GM19239 (cell line): ENCODE measurements at places on chromosomes 3 and 15.
A peak's percentile ranks its signal among the peaks of the same experiment; 100 is the strongest.

GRCh38 chr3:118635711-118636110, 398.9 kb downstream of the IGSF11 start:
- DNase-seq: no peak

- DNase-seq: no peak
Observed at GRCh38 chr3:66437341-66437929, 63.4 kb downstream of the LRIG1 start.

GRCh38 chr15:80494351-80494751, 90.2 kb downstream of the ARNT2 start:
- no peak for DNase-seq

DNA sequence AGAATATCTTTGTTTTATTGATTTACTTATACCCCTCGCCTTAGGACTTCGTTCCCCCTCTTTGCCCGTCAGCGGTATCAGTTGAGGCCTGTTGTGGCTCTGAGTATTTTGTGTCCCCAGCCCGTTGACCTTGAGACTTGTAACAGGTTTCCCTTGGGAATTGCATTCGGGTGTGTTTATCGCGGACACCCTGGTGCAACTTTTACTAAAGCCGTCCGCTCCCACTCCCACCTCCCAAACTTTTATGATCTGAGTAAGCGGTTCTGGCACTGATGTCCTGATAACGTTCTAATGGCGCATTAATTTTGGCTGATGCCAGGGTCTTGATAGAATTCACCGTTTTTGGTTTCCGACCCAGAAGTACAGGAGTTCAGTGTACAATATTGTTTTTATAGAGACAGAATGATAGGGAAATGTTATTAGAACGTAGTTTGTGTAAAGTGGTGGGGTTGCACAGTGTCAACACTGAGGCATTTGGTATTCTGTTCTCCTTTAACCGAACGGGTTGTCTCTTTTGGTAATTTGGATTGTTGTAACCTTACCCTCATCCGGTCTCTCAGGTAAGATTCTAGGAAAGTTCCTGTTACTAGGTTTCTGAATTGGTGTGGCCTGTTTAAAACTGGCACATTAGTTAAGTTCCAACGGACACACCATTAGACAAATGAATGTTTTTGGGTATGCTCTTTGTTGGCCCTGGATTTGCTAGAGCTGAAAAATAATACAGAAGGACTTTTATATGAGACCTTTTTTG, 47.8 kb downstream of the OIP5 start:
- DNase-seq: no peak

- DNase-seq: no peak
Observed at GRCh38 chr3:29760226-29760685, 479.4 kb downstream of the RBMS3 start.

GRCh38 chr3:115272036-115272824, 125.1 kb upstream of the ZBTB20 start:
- no peak for DNase-seq

DNA sequence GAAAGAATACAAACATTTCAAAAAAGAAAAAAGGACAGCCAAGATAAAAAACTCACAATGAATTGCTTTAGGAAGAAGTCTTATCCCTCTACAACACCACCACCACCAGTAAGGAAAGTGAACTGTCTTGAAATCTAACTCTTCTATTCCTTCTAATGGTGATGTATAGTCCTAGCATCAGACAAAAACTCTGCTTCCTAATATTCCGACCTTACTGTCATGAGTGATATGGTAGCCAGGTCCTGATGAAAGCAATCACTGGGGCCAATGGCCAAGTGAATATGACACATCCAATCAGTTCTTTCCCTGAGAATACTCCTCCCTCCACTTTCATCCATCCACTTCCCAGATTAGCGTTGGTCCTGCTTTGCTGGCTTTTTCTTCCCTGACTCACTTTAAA, 14.8 kb downstream of the GK5 start:
- no peak for DNase-seq

DNA sequence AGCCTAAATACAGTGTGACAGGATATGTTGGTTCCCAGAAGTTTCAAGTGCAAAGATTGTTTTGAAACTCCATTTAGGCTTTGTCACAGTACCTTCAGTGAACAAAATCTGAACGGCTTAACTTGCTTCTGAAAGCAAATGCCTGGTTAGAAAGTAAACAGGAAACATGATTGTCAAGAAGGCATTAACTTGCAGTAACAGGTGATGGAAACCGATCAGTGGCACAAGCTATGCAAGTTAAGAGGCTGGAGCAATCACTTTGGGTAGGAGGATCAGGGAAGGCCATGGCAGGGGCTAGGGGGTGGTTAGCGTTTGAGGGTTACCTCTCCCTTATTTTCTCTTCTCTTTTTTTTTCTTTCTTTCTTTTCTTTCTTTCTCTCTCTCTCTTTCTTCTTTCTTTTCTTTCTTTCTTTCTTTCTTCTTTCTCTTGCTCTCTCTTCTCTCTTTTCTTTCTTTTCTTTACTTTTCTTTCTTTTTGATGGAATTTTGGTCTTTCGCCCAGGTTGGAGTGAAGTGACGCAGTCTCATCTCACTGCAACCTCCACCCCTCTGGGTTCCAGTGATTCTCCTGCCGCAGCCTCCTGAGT, 2.4 kb downstream of the HYKK start:
- no peak for DNase-seq

DNA sequence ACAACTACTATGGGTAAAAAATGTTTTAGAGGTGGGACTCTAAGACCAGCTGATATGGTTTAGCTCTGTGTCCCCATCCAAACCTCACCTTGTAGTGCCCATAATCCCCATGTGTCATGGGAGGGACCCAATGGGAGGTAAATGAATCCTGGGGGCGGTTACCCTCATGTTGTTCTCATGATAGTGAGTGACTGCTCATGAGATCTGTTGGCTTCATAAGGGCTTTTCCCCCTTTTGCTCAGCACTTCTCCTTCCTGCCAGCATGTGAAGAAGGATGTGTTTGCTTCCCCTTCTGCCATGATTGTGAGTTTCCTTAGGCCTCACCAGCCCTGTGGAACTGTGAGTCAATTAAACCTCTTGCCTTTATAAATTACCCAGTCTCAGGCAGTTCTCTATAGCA, 45.7 kb downstream of the FAM98B start:
- DNase-seq: no peak

DNA sequence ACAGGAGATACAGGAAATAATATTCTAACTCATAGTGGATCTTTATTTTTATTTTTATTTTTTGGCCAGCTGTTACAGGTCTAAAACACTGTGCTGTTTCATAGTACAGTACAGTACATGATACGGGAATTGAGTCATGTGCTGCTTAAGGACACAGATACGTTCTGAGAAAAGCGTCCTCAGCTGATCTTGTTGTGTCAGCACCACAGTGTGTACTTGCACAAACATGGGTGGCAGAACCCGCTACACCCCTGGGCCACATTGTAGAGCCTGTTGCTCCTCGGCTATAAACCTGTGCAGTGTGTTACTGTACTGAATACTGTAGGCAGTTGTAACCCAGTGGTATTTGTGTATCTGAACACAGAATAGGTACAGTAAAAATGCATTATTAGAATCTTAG, 183.4 kb downstream of the OR4M2 start:
- no peak for DNase-seq

GRCh38 chr15:49082960-49083359, 36.7 kb upstream of the SECISBP2L start:
- no peak for DNase-seq

GRCh38 chr3:56988458-56989168, 71.9 kb upstream of the SPATA12 start:
- DNase-seq: peak; percentile 30

- DNase-seq: no peak
Observed at GRCh38 chr15:49848282-49848724, 227.5 kb downstream of the DTWD1 start.

DNA sequence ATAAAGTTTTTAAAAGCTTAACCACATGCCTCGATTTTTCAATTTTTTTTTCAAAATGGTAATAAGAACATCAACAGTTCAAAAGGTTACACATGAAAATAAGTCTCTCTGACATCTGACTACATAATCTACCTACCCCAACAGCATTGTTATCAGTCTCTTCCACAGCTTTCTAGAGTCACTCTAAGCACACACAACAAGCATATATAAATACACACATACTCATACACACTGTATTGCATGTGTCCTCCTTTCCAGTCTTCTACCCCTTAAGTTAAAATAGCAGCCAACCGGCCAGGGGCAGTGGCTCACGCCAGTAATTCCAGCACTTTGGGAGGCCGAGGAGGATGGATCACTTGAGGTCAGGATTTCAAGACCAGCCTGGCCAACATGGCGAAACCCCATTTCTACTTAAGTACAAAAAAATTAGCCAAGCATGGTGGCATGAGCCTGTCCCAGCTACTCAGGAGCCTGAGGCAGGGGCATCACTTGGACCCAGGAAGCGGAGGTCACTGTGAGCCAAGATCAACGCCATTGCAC, 12.2 kb downstream of the TBL1XR1 start:
- DNase-seq: no peak

DNA sequence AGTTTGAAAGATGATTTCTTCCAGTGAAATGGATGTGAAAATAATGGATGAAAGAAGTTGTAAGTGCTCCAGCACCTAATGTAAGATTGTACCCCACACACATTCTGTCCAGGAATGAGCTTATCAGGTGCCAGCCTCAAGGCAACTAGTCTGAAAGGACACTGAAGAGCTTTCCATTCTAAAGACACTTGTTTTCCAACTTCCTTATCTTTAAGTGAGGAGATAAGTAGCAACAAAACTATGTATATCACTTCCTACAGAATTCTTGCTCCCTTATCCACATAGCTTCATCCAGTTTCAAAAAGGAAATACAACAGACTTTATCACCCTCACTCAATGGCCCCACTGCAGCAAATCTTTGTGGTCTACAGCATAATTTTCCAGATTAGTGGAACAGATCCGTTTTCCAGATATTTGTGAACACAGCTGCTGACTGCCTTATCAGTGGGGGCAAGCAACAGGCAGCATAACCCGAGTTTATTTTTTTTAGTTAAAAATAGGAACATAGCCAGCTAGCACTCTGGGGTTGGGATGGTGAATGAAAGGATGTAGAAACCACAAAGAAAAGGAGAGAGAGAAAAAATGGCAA, 60.6 kb downstream of the CD200R1L start:
- no peak for DNase-seq

- DNase-seq: no peak
Observed at GRCh38 chr3:152497457-152497856, 228.7 kb downstream of the MBNL1 start.

DNA sequence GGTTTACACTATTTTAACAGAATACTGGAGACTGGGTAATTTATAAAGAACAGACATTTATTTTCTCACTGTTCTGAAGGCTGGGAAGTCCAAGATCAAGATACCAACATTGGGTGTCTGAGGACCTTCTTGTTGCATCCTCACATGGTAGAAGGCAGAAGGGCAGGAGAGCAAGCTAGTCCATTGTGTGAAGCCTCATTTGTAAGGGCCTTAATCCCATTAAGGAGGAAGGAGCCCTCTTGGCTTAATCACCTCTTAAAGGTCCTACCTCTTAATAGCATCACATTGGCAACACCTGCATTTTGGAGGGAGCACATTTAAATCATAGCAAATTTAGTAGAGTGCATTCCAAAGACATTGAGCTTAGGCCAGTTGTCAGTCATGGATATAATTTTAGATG, 26.2 kb downstream of the UBE2Q2 start:
- DNase-seq: no peak

- DNase-seq: no peak
Observed at GRCh38 chr3:153818338-153818737, 302.9 kb upstream of the ARHGEF26 start.

GRCh38 chr15:47331829-47332393, 385.4 kb upstream of the SEMA6D start:
- no peak for DNase-seq

DNA sequence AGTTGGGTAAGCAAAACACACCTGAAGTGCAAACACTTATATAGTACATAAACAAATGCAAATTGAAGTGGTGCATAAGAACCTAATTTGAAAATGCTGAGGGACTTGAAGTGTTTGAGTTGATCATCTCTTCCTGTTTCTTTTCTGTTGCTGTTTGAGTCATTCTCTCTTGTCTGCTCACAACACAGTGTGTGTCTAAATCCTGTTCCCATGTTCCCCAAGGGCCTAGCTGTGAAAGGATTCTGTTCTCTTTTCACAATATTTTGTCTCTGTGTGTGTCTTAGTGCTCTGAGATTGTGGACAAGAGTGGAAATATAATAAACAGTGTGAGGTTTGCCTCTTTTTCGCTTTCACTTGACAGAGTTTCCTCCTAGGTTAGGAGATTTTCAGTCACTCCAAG, 6.1 kb downstream of the CD96 start:
- DNase-seq: peak; percentile 7

- peak; percentile 50 for DNase-seq
Observed at GRCh38 chr15:101407439-101407838, 82.1 kb downstream of the PCSK6 start.

DNA sequence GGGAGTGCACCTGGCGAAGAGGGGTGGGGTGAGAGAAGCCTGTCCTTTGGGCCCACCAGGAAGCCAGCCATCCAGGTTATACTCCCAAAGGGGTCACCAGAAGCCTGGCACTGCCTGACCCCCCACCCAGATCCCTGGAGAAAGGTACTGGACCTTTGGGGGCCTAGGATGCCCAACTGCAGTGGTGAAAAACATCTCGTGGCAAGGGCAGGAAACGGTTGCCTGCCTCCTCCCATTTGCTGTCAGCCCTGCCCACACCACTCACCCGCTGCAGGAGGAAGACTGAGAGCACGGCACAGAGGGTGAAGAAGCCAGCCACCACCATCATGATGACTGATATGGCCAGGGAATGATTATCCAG, 2.2 kb upstream of the ULK3 start:
- DNase-seq: no peak

DNA sequence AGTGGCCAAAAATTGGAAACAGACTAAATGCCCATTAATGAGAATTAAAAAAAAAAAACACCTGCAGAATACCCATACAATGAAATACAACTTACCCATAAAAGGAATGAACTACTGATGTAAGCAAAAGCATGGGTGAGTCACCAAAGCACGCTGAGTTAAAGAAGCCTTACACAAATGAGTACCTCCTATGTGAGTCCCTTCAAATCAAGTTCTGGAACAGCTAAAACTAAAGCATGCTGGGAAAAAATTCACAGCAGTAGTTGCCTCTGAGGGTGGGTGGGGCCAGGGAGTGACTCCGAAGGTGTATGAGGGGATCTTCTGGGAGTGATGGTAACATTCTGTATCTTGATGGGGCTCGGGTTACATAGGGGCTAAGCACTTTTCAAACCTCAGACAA, 11.4 kb downstream of the MYO5C start:
- no peak for DNase-seq

DNA sequence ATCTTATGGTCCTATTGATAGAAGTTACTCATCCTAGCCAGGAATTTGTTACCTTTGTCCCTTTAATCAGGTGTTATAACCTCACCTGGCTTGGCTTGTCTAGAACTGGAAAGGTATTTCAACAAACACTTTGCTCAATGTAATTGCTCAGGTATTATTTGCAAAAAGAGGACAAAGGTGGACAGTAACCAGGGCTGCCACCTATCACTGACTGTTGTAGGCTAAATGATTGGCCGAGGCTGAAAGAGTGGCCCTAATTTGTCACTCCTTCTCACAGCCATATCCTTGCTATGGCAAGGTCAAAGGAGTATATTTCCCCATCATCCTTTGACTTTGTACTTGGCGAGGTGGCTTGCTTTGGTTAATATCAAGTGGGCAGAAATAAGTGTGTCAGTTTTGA, 2.7 kb upstream of the SELENOS start:
- no peak for DNase-seq

- no peak for DNase-seq
Observed at GRCh38 chr15:90955624-90956273, 1.1 kb downstream of the RCCD1 start.
